ENCODE measurements at places on chromosomes 1 and 21. TPM values are rescaled to one million over a fixed set of nuclear protein-coding genes. Genes with fewer than 3 reads are reported as not detected.

GRCh38 chr1:31583995-31584868 is 7.9 kb downstream of the TINAGL1 start:
- DNase-seq: peak; percentile 42

DNA sequence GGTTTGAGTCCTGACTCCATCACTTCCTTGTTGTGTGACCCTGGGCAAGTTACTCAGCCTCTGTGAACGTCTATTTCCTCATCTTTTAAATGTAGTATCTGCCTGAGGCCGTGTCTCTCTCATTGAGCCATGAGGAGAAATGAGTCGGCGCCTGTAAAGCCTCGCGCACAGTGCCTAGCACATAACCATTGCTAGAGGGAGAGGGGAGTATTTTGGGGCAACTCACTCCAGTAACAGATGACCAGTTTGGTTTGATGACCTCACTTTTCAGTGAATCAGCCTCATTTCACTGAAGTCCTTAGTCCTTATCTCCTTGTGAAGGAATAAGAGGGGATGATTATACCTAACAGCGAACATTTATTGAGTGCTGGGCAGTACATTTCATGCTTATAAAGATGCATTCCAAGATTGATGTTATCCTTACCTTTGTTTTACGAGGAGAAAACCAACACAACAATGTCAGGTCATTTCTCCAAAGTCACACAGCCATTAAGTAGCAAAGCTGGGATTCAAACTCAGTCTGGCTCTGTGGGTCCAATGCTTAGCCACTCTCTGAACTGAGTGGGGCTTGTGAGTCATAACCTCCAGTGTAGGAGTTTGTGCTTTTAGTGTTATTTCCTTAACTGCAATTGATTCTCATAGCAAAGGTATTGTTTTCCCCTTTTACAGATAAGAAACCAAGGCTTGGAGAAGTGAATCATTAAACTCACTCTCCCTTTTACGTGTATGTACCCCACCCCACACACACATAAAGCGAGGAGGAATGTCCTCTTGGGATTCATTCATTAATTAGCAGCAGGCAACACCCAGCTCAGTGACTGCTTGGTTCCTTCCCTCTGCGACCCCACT is 25.9 kb downstream of the KCNC4 start:
- DNase-seq: no peak

DNA sequence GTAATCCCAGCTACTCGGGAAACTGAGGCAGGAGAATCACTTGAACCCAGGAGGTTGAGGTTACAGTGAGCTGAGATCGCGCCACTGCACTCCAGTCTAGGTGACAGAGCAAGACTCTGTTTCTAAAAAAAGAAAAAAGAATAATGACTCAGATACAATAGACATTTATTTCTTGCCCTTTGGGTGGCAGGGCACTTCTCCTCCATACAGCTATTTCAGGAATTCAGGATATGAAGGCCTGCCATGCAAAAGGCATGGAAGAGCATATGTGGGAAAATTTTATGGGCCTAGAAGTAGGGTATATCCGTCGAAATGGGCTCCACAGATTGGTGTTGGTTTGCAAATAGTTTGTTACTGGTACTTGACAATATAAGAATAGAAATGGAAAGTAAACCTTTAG is 20.2 kb upstream of the POGZ start:
- peak; percentile 86 for DNase-seq

The ANGPTL1 gene
- total RNA-seq: 0.13 TPM

The RAB3B gene
- 20.6 TPM for total RNA-seq

The PTCH2 gene
- total RNA-seq: 1.5 TPM

The ASCL5 gene
- not detected for total RNA-seq

The LIN28A gene
- not detected for total RNA-seq

GRCh38 chr1:55720261-55720660 is 505.1 kb upstream of the USP24 start:
- DNase-seq: no peak

DNA sequence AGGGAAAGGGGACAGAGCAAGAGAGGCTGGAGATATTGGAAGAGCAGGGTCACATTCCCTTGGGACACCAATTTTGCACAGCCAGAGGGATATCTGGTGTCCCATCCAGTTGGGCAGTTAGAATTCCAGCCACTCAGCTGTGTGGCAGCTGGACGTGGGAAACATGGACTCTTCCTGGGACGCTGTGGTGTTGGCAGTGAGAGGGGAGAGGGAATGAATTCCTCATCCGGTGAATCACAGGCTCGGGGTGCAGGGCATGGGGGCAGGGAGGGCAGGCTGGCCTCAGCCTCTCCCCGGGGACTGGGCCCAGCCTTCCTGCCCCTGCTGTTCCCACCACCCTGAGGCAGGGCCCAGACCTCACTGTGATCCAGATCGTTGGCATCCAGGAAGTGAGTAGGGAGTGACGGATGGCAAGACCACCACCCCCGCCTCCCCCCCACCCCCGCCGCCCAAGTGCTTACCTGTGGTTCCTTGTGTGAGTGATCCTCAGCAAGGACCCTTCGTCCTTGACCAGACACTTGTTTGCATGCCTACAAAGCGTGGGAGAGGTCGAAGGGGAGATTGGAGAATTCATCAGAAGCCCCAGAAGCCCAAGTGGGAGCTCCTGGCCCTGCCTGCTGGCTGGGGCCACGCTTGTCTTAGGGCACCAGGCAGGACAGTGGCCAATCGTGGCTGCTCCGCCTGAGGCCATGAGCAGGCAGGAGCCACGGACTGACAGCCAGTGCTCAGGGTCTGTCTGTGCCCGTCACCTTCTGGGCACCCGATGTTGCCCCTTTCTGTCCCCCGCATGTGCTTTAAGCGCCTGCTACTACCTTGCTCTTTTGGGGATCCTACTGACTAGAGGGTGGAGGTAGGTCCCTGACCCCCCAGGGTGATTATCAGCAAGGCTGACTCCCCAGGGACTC is 8.7 kb downstream of the WNT3A start:
- peak; percentile 47 for DNase-seq

DNA sequence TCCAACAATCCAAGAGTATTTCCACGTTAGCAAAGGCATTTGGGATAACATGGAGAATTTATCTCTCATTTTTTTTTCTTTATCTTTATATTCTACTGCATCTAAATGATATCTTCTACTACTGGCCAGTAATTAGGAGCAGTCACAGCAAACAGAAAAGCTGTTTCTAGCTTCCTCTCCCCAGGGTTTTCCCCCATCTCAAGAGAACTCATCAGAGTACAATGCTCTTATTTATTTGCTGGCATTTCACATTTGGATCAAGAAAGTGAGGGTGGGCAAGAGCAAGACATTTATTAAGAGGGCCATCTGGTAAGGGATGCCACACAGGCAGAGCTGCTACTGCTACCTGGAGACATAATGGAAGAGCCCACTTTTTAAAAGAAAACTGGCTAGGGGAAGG is 368.2 kb downstream of the USH2A start:
- no peak for DNase-seq

DNA sequence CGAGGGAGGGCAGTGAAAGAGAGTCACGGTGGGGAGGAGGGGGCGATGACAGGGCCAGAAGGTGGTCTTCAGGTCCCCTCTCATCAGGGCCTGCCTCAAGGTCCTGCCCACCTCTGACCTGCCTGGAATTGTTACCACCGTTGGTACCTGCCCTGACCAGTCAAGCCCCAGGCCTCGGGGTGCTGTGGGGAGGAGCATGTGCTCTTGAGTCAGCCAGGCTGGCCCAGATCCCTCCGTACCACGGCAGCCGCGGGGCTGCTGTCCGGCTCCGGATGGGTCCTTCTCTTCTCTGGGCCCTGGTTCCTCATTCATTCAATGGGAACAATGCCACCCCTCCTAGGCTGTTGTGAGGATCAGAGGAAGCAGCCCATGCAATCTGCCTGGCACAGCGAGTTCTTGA is 22.0 kb downstream of the SERINC2 start:
- DNase-seq: no peak

The ADGRL2 gene
- total RNA-seq: 0.22 TPM

GRCh38 chr1:84390226-84390625 is 8.1 kb upstream of the DNASE2B start:
- DNase-seq: no peak

The FCRL5 gene
- total RNA-seq: not detected

GRCh38 chr1:2466270-2466665 is 9.8 kb upstream of the PLCH2 start:
- no peak for DNase-seq

DNA sequence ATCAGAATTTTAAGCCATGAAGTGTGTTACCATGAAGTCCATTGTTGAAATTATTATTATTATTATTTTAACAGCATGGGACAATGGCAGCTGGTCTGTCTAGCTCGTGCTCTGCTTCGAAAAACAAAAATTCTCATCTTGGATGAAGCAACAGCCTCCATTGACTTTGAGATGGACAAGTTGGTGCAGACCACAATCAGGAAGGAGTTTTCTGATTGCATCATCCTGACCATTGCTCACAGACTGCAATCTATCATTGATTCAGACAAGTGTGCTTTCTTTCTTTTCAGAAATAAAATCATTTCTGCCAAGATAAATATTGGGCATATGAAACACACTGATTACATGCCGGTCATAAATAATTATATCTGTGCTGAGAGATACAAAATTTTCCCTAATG is 21.0 kb downstream of the HSPA13 start:
- DNase-seq: no peak

The UMODL1 gene
- total RNA-seq: 0.22 TPM

DNA sequence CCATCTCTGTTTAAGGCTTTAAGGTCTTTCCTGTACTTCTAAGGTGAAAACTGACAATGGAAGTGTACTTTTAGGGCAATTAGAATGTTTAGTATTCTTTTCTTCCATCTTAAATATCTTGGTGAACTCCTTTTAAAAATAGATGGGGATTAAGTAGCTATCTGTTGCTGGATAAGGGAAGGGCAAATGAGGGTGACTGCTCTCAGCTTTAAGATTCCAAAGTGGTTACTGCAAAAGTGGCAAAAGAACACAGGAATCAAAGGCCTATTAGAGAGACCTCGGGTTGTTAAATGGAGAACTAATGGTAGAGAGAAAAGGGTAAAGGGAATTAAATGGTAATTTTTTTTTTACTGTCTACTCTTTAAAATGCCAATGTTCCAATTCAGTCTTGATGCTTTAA is 774.1 kb upstream of the B3GALT2 start:
- DNase-seq: no peak

DNA sequence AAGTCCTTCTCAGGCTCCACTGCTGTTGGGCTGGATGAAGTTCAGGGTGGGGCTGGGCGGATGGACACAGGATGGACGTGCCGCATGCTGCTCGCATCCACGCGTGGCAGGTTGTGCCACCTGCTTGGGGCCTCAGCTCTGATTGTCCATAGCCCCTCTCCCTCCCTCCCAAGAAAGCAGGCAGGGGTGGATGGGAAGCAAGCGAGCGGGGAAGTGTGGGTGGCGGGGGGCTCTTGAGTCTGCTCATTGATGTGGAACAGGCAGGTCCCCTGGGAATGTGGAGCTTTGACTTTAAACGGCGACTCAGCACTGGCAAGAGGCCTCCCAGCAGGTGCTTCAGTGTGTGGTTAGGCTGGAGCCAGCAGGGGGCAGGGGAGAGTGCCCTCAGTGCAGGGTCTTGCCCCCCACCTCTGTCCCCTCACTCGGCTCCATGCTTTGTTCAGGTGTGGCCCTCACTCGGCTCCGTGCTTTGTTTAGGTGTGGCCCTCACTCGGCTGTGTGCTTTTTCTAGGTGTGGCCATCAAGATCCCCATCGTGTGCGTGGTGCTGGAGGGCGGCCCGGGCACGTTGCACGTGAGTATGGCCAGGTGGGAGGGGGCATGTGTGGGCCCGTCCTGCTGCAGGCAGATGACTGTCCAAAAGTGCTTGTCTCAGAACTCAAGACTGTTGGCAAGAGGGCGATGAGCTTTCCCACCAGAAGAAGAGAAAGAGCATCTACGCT is 23.9 kb downstream of the TRPM2 start:
- peak; percentile 41 for DNase-seq
